ENCODE measurements at places on chromosomes 5 and 9.

GRCh38 chr5:54769072-54769471 lies 216.3 kb downstream of the ESM1 start:
- DNase-seq: no peak

- peak; percentile 11 for DNase-seq
These were observed 4.8 kb upstream of the GFI1B start for GRCh38 chr9:132973713-132974112.

GRCh38 chr9:91746904-91747303 lies 203.1 kb downstream of the ROR2 start:
- peak; percentile 28 for DNase-seq

DNA sequence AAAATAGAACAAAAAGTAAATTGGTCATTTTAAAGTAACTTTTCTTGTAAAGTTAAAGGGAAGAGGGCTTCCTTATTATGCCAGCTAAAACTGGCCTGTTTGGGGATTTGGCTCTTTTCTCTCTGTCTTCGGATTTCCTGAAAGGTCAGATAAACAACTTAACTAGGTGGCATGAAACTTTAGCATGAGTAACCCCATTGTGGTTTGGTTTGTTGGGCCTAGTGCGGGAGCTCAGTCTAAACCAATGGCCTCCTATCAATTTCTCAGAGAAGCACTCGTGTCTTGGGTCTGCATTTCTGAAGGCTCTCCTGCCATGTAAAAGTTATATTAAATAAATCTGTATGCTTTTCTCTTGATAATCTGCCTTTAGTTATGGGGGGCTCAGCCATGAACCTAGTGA lies 48.5 kb upstream of the ANKH start:
- DNase-seq: no peak

DNA sequence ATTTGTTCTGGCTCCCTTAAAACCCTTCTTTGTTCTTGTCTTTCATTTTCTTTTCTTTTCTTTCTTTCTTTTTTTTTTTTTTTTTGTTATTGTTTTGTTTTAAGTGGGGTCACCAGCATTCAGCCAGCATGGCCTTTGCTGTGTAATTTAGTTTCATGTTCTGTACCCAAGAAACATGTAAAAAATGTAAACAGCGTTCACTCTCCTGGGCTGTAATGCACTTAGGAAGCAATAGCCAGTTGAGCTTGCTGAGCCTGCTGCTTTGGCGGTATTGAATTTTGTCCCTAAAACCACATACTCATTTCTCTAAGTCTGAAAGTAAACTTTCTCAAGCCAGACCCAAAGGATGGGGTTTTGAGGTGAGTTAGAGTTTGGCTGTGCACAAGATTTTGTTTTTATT lies 158.6 kb downstream of the PAPPA start:
- DNase-seq: no peak

DNA sequence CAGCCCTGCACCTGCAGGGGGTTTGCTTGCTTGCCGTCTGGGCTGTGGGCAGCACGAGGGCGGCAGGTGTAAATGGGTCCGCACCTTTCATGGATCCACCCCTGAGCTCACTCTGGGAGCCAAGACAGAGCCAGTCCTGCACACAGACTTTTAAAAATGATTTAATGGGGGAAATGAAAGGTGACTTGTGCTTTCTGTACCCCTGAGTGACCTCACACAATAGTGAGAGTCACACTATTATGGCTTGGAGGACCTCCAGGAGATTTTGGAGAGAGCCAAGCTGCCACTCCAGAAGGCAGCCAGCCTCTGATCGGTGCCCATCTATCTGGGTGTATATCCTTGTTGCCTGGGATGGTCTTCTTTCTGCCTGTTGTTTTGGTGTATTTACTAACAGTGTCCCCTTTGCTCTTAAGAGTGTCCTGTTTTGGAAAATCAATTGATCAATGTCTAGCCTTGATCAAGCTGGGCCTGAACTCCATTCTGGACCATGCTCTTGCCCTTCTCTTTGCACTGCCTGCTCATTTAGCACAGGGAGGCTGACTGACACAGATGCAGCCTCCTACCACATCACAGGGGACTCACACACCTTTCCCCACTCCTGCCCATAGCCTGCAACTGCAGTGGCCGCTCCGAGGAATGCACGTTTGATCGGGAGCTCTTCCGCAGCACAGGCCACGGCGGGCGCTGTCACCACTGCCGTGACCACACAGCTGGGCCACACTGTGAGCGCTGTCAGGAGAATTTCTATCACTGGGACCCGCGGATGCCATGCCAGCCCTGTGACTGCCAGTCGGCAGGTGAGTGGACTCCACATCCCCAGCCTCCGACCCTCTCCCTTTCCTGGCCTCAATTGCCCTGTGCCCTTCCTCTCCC lies 29.5 kb downstream of the LAMC3 start:
- no peak for DNase-seq

- no peak for DNase-seq
These were observed 2.0 kb upstream of the GCNT4 start for GRCh38 chr5:75054134-75054930.

GRCh38 chr9:94979904-94980507 lies 253.5 kb downstream of the AOPEP start:
- no peak for DNase-seq

GRCh38 chr5:32251871-32252458 lies 60.8 kb downstream of the MTMR12 start:
- no peak for DNase-seq

- no peak for DNase-seq
These were observed 238.6 kb upstream of the ADAMTSL1 start for GRCh38 chr9:18235181-18235908.

DNA sequence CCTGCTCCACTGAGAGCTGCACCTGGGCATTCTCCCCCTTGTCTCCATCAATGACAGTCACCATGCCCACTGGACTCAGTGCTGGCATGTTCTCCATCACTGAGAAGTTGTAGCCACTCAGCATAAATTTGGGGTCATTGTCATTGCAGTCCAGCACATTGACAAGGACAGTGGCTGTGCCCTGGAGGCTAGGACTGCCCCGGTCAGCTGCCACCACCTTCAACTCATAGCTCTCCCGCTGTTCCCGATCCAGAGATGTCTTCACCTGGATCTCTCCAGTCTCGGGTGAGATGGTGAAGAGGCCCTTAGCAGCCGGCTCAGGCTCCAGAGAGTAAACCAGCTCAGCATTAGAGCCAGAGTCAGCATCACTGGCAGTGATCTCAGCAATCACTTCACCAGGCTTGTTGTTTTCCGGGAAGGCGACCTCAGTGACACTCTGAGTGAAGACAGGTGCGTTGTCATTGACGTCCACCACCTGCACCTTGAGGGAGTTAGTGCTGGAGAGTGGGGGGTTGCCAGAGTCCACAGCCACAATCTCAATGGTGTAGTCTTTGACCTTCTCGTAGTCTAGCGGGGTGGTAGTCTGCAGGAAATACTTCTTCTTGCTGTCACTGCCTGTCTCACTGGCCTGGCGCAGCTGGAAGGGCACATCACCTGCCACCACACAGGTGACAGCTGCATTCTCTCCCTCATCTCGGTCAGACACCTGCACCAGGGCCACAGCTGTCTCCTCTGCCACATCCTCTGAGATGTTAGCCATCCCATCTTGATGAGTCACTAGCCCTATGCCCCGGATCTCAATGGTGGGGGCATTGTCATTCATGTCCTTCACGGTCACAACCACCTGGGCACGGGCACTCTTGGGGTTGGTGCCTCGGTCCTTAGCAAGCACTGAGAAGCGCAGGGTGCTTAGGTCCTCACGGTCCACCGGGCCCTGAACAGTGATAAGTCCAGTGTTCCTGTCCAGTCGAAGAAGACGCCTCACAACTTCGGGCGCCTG lies 13.5 kb downstream of the PCDH1 start:
- DNase-seq: no peak

DNA sequence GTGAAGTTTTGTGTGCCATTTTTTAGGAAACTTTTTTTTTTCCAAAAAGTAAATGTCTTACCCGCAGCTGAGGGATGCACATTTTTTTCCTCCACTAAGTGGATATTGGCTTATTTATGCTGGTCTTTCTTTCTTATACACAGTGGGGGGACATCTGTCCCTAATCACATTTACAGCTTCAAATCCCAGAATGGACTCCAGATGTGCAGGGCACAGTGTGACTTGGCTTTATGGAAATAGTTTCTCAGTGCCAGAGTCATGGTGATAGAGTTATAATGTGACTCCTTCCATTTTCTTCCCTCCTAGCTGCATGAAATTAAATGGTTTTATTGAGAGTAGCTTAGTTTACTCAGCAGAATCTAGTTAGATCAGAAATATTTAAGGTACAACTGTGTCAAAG lies 66.5 kb downstream of the SV2C start:
- no peak for DNase-seq

DNA sequence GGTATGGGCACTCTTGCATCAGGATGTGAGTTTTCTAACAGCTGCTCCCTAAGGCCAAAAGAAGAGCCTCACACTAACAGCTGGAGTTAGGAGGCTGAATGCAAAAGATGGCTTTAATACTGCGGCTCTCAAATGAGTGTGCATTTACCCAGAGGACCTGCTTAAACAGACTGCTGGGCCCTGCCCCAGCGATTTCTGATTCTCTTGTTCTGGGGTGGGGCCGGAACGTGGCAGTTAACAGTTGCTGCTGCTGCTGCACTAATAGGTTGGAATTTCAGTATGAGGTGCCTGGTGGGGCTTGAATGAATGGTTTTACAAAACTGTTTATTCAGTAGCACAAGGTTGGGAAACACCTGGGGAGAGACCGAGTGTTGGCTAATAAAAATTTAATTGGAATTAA lies 26.1 kb downstream of the HMGCR start:
- DNase-seq: no peak

DNA sequence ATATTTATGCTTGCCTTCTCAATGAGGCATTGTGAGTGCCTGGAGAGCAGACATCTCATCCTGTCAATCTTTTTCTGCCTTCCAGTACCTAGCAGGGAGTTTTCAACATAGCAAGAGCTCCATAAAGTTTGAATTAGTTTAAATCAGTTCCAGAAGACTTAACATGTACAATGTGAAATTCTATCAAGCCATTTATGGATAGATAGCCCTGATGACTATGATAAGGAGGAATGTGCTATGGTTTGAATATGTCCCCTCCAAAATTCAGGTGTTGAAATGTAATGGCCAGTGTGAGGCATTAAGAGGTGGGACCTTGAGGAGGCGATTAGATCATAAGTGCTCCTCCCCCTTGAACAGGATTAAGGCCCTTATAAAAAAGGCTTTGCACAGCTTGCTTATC lies 306.9 kb upstream of the SMARCA2 start:
- no peak for DNase-seq

DNA sequence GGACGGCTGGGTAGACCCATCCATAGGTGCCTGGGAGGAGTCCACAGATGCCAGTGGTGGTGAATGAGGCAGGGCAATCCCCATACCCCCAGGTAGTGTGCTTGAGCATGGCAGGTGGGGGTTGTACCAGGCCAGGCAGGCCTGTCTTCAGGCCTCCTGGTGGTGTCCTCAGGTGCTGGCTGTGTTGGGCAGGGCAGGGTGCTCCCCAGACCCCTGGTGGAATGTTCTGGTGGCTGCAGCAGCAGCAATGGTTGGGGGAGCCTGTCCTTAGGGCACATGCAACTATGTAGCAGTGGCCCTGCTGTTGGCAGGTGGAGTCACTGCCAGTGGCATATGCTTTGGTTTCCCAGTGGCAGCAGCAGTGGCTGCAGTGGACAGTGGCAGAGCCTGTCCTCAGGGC lies 10.0 kb downstream of the ALG2 start:
- DNase-seq: no peak

DNA sequence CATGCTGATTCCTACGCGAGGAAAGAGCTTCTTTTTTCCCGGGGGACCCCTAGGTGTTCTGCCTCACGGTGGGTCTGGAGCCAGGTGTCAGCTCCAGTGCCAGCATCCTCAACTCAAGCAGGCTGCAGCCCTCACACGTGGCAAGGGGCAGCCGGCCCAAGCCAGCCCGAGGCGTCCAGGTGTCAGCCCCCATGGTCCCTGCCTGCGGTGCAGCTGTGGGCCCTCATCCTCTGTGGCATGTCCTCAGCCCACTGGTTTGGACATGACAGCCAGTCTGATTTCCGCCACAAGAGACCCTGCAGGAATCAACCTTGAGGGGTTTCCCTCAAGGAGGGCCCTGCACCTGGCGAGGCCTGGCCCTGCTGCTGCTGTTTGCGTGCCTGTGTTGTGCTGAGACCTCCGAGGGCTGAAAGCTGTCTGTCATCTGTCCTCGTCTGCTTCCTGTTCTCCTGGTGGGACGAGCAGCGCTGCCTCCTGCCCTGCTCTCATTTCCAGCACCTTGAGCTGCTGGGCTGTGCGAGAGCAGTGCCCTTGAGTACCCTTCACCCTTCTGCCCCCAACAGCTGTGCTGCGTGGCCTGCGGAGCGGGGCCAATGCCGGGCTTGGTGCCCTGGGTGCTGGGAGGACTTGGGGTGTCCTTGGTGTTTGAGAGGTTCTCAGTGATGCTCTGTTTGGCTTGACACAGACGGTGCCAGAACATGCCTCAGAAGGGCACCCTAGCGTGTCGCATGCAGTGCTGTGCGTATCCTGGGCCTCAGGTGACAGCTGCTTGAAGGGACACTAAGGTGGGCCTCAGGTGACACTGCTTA lies 137.6 kb downstream of the CACNA1B start:
- no peak for DNase-seq

GRCh38 chr5:34660444-34660843 lies 4.3 kb downstream of the RAI14 start:
- DNase-seq: no peak

DNA sequence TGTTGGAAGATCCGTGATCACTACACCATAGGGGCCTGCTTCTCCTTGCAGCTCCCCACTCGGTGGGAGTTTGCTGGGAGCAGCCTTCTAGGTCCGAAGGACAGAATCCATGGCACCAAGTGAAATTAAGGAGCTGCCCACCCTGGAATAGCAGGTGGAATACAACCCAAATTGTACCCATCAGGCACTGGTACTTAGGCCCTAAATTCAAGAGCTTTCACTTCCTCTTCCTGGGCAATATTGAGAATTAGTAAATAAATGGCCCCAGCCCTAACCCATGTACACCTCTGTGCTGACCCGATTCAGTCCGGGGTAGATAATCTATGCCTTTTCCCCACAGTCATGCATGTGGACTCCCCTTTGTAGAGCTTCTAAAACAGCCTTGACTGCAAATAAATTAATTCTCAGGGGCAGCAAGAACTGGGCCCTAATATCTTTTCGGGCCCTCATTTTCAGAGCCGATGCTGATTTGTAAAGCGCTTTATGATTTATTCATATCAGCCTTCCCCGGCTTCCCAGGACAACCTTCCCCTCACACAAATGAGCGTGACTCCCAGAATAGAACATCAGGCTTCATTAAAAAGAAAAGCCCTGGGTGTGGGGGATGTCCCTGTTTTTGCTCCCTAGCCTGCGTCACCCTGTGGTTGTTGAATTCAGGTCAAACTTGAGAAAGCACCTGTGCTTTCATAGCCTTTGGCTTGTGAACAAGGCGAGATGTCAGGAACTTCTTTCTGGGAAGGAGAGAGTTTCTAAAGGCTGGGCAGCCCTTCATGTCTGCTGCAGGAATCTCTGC lies 126.1 kb upstream of the TBC1D2 start:
- DNase-seq: no peak

DNA sequence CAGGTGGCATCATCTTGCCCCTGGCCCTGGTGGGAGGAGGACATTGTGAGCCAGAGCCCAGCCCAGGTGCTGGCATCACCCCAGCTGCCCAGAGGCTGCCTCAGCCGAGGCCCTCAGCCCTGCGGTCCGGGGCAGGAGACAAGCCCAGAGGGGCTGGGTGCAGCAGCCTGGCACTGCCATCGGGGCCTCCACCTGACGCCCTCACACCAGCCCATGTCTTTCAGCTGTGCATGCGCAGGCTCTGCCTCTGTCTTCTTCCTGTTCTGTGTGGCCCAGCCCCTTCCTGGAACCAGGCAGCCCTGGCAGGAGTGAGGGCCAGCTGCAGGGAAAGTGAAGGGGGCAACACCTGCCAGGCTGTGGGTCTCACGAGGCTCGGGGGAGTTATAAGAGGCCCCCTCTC lies 4.8 kb upstream of the CEL start:
- no peak for DNase-seq
